Ureter (tissue), 1 donor: ENCODE measurements at places on chromosomes 4 and X. TPM values are rescaled to one million over a fixed set of nuclear protein-coding genes. Genes with fewer than 3 reads are reported as not detected.

- DNase-seq: no peak
These were observed 13.9 kb downstream of the MAMLD1 start for GRCh38 chrX:150377005-150377404.

The PRAF2 gene
- total RNA-seq: 20.9 TPM

The MAGEB1 gene
- not detected for total RNA-seq

DNA sequence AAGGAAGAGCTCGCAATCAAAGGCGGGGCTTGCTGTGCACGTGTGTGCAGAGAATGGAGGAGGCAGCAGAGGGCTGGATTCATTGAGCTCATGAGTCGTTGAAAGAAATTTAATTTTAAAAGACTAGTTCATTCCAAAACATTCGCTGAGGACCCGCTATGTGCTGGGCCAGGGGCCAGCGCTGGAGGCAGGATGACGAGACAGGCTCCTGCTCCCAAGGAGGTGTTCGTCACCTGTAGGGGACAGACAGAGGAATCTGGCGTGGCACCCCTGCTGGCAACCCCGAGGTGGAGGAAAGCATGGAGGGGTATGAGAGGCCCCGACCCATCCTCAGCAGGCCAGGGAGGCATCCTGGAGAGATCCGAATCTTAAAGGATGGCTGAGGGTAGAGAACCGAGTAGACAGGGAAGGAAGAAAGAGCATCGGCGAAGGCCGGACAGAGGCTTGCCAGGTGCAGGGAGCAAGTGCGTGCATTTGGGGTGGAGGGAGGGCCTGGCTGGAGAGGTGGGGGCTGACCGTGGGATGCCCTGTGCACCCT lies 96.4 kb downstream of the CPZ start:
- DNase-seq: no peak

DNA sequence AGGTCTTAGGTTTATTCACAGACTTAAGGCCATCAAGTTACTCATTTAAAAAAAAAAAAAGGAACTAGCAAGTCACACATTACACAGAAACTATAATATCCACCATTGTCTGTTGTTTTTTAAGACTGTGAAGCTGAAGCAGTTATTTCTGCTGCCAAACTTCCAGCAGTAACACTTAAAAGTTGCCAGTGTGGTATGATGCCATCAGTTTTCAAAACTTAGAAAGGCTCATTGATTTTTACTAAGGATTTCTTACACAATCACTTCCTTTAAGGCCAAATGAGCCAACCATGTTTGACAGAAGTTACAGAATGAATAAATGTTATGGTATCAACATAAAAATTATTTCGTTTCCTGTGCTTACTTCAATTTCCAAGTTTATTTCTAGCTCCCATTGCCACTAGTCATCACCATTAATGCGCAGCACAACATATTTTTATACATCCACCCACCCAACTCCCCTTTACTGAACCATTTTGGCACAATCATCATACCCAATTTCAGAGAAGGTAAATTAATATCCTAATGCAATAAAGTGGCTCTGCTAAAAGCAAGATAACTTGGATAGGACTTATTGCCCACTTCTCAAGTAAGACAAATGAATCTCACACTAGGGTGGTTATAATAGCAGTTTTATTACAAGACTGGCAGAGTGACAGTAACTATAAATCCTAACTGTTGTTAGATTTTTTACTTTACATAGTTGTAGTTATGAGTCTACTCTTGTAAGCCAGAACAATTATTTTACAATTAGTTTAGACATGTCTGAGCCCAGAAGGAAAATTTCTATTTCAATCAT lies 13.1 kb downstream of the PDGFC start:
- no peak for DNase-seq

DNA sequence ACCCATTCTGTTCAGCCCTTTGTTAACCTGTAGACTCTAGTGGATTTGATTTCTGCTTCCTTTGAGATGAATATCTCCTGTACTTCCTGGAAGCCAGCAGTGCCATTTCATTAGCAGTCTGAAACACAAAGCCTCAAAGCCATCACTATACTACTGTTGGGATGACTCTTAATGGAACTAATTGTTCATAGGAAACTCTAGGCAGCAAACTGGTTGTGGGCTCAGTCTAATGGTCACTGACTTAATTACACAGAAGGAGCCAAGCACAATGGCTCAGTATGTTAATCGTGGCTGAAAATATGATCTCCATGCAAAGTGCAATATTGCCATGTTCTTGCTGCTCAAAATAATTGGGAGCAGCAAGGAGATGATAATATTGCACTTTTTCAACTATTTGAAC lies 262.3 kb downstream of the ARHGAP24 start:
- DNase-seq: no peak

- DNase-seq: no peak
These were observed 61.7 kb downstream of the MAML3 start for GRCh38 chr4:140092094-140092851.

The CCKAR gene
- not detected for total RNA-seq

The CT83 gene
- not detected for total RNA-seq

The IGFBP7 gene
- total RNA-seq: 487 TPM
